ENCODE measurements at places on chromosomes 7 and 10. TPM values are rescaled to one million over a fixed set of nuclear protein-coding genes. Genes with fewer than 3 reads are reported as not detected.

The IDI1 gene
- 75.5 TPM for total RNA-seq

The LIPN gene
- not detected for total RNA-seq

The TAF3 gene
- 2.1 TPM for total RNA-seq

The SPACDR gene
- total RNA-seq, result not detected

The CDC123 gene
- total RNA-seq, result 83.1 TPM

The TMEM176A gene
- 0.34 TPM for total RNA-seq

The MMRN2 gene
- total RNA-seq, result not detected

The ZPBP gene
- total RNA-seq, result not detected

The CLEC5A gene
- not detected for total RNA-seq

The NYAP1 gene
- not detected for total RNA-seq

The HOXA7 gene
- 3.7 TPM for total RNA-seq

The DMBT1 gene
- total RNA-seq, result 0.84 TPM

The CELF2 gene
- 0.05 TPM for total RNA-seq

Measured in M059J (cell line).